HT-29 (cell line): ENCODE measurements at places on chromosomes 4 and X. TPM values are rescaled to one million over a fixed set of nuclear protein-coding genes. Genes with fewer than 3 reads are reported as not detected.

DNA sequence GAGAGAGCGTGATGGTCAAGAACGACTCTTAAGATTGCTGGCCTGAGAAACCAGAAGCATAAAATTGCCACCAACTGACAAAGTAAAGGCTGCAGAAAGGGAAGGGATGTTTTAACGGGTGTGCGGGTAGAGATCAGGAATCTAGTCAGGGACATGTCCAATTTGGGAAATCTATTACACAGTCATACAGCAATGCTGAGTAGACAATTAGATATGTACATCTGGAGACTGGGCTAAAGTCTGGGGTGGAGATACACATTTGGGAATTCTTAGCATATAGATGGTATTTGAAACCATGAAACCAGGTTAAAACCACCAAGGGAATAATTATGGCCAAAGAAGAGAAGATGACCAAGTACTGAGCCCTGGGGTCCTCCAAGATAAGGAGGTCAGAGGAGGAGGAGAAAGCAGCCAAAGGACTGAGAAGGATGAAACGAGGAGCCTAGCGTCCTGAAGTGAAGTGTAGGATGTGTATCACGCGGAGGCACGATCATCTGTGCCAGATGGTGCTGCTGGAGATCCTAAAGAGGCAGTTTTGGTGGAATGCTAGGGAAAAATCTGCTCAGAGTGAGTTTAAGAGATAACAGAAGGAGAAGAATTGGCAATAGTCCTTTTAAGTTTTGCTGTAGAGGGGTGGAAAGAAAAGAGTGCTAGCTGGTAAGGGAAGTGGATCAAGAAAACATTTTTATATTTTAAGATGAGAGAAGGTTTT is 36.5 kb downstream of the SEC24D start:
- no peak for DNase-seq

DNA sequence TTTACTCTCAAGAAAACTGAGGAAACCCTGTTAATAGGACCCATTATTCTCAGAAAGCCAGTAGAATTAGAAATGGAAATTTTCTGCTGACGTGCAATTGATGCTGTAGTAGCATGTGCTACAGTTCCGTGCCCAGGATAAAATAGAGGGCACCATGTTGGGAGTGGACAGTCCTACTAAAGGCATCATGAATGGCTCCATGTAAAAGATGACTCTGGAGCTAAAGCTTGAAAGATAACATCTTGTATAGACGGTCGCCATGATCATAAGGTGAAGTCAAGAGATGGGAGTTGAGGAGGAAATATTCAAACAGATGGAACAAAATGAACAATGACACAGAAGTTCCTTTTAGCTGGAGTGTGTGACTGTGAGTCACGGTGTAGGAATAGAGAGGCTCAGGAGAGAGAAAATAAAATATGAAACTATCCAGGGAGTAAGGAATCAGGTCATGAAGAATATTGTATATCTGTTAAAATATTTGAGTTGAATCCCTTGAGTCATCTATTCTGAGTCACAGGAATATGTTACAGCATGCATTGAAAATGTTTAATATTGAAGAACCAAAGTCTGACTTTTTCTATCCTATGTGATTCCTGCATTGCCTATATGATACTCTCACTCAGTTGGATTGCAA is 31.8 kb downstream of the ANXA10 start:
- no peak for DNase-seq

Gene NEUROG2
- not detected in 2 replicates for total RNA-seq

- DNase-seq, result no peak
Observed at GRCh38 chr4:133131829-133132460, 17.1 kb upstream of the PCDH10 start.

Gene VCX2
- not detected in 2 replicates for total RNA-seq

DNA sequence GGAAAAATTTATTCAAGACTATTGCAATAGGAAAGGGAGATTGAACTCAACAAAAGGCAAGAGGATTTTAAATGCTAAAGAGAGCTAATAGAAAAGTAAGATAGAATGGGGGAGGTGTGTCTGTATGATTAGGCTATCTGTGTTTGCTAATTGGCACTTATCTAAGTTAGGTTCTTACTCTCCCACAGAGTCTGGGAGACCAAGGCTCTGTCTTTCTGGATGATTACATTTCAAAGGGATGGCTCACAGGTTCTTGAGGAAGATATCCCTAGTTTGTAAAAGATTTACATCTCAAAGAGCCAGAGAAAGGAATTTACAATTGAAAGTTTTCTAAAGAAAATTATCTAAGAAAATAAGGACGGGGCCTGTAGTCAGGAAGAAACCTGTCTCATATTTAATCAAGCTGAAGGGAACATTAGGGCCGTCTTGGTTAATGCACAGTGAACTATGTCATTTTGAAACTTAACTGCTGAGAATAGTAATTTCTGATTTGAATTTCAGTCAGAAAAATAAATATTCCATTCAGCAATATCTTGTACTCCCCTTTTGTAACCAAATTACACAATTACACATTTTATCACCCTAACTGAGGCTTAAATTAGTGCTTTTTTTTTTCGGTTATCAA is 75.8 kb downstream of the MAGEB10 start:
- no peak for DNase-seq

DNA sequence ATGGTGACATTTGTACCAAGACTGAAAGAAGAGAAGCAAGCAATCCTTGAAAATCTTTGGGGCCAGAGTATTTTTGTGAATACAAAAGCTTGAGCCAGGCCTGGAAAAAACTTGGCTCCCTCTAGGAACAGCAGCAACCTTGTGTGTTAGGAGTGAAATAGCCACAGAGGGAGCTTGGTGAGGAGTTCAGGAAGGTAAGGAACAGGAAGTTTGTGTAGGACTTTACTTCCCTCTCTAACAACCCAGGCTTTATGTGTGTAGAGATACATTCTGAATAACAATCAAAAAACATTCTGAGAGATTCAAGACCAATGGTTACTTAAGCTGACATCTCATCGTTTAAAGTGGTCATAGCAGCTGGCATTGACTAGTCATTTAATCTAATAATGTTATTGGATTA is 668.5 kb downstream of the PCDH18 start:
- no peak for DNase-seq

Gene VCX
- not detected in 2 replicates for total RNA-seq

GRCh38 chr4:176193938-176194337 is 1.4 kb downstream of the SPATA4 start:
- no peak for DNase-seq

DNA sequence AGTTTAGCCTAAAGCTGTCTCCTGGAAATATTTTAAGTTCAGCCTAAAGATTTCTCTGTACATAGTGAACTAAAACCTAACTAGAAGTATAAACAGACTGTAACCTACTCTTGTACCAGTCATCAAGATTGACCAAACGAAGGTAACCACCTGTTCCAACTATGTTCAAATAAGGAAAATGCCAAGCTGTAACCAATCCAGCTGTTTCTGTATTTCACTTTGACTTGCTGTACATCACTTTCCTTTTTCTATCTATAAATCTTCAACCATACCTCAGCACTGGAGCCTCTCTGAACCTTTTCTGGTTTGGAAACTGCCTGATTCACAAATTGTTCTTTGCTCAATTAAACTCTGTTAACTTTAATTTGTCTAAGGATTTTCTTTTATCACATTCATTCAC is 3.1 kb upstream of the CYSLTR1 start:
- no peak for DNase-seq

Gene AFM
- total RNA-seq, result not detected in 2 replicates

DNA sequence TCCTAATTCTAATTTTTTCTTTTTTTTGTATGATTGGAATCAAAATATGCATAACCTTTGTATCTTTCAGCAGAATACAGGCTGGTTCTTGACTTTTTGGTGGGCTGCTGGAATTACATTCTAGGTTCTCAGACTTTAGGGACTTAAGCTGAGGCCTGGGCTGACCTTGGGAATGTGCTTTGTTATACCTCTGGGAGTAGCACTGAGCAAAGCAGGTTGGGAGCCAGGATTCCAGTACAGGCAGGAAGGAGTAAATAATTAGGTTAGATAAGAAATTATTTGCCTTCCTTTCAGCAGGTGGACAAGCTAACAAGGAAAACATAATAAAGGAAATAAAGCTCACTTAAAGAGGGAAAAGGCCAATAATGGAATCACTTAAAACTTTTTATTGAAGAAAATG is 49.9 kb upstream of the SLC4A4 start:
- DNase-seq, result peak; percentile 56
